ENCODE measurements at places on chromosomes 16 and 17.

GRCh38 chr17:41617698-41618097, 5.1 kb upstream of the KRT16 start:
- DNase-seq: no peak

DNA sequence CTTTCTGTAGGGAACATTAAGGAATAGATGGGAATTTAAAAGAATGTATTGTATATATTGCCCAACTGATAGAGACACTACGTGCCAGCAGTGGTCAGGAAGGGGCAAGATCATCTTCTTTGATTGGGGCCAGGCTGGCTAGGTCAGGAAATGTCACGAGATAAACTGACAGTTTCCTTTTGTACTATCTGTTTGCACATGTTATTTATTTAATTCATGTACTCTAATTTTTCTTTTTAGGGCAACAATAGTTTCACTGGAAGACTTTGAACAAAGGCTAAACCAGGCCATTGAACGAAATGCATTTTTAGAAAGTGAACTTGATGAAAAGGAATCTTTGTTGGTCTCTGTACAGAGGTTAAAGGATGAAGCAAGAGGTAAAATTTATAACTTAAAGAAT, 12.6 kb downstream of the NDEL1 start:
- no peak for DNase-seq

GRCh38 chr17:78738278-78738677, 43.8 kb downstream of the CYTH1 start:
- no peak for DNase-seq

DNA sequence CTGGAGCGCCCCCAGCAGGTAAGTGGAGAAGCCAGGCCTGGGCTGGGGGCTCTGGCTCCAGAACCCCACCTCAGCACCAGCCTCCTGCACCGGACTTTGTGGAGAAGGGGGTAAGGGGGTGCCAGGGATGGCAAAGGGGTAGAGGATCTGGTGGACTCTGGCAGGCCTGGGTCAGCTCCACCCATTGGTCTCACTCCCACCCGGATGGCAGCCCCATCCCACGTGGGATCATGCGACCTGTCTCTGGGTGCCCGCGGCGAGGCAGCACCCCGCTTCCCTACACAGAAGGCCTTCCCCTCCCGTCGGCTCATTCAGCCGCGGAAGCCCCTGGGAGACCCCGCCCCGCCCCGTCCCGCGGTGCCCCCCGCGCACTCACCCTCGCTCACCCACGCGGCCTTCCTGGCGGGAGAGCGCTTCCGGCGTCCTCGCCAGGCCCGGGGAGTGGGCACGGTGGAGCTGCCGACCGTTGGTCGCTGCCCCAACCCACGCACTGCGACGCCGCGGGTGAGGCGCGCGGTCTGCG, 498 bp upstream of the PLEKHG4 start:
- DNase-seq: peak; percentile 59

DNA sequence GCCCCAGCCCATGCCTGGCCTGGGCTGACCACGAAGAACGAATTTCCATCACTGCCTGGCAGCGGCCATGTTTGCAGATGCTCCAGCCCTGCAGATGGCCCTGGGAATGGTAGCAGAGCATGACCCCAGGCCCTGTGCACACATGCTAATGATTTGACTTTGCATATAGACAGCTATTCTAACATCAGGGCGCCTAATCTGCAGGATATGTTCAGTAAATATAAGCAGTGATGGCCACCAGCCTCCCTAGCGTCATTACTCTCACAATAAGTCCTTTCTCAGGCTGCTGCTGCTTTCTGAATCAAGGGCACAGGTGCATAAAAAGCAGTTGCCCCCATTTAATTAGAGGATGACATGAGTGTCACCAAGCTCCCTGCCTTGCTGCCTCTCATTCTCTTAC, 24.2 kb downstream of the DNAH9 start:
- no peak for DNase-seq

DNA sequence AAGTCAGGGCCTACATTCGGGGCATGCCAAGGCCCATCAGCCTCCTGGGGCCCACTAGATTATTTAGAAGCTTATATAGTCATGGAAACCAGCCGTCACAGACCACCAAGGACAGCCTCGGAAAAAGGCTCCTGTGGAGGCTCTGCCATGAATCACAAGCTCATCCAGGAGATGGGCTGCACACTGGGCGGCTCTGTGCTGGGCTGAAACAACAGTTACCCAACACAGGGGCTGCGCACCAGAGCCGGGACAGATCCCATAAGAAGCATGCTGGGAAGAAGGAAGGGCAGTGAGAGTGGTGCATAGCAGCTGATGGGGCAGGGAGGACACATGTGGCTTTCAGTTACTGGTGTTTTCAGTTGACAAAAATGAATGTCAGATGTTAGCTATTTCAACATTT, 67.7 kb upstream of the GSG1L start:
- no peak for DNase-seq

- DNase-seq: peak; percentile 36
Observed at GRCh38 chr17:74042744-74043486, 160.6 kb upstream of the RPL38 start.

- DNase-seq: no peak
Observed at GRCh38 chr17:45819632-45820031, 25.0 kb upstream of the SPPL2C start.

DNA sequence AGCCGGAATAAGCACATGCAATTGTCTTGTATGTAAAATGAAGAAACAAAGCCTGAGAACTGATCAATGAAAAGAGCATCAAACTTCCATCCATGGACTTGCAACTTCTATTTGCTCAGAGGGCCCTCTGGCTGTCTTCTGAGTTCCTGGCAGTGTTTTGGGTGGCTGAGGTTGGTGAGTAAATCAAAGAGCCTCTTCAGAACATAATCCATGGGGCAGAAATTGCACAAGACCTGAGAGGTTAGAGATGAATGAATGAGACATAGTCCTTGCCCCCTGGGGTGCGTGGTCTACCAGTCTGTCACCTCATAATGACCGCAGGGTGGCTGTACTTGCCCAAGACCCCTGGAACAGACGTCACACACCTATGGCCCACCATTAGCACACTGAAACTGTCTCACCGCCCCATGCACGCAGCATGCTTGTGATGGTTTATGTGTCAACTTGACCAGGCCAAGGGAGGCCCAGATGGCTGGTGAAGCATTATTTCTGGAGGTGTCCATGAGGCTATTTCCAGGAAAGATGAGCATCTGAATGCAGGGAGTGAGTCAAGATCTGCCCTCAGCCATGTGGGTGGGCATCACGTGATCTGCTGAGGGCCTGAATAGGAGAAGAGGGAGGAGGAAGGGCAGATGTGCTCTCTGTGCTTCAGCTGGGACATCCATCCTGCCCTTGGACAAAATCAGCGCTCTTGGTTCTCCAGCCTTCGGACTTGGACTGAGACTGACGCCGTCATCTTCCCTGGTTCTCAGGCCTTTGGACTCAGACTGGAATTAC, 8.3 kb downstream of the PIK3R6 start:
- no peak for DNase-seq

- no peak for DNase-seq
Observed at GRCh38 chr17:47099451-47099986, 89.6 kb downstream of the CDC27 start.

DNA sequence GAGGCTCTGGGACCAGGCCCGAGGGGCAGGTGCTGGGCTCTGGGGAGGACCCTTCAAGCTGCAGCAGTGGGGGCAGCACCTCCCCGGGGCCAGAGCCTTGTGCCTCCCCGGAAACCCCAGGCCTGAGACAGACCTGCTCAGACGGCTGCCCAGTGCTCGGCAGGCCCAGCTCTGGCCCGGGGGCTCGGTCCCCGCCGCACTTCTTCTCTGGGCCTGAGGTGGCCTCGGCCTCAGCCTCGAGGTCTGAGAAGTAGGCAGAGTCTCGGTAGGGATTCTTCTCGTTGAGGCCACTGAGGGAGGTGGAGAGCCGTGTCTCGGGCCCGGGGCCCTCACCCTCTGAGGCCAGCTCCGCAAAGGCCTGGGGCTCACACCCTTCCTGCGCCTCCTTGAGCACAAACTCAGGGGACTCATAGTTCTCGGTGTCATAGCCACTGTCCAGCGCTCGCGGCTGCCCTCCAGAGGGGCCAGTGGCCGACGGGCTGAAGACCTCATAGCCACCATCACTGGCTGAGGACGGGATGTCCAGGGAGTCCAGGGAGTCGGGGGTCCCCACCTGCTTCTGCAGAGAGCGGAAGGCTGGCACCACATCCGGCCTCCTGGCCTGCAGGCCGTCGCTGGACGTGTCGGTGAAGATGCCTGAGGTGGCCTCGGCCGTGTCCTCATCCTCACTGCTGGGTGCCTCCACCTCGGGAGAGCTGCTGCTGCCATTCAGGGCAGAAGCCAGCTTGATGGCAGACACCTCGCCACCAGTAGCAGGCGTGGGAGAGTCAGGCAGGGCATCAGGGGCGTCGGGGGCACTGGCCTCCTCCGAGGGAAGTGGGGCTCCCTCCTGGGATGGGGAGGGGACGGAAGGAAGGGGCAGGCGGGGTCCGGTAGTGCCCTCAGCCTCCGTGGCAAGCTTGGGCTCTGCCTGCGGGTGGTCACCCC, 44.3 kb upstream of the PVALEF start:
- DNase-seq: no peak

DNA sequence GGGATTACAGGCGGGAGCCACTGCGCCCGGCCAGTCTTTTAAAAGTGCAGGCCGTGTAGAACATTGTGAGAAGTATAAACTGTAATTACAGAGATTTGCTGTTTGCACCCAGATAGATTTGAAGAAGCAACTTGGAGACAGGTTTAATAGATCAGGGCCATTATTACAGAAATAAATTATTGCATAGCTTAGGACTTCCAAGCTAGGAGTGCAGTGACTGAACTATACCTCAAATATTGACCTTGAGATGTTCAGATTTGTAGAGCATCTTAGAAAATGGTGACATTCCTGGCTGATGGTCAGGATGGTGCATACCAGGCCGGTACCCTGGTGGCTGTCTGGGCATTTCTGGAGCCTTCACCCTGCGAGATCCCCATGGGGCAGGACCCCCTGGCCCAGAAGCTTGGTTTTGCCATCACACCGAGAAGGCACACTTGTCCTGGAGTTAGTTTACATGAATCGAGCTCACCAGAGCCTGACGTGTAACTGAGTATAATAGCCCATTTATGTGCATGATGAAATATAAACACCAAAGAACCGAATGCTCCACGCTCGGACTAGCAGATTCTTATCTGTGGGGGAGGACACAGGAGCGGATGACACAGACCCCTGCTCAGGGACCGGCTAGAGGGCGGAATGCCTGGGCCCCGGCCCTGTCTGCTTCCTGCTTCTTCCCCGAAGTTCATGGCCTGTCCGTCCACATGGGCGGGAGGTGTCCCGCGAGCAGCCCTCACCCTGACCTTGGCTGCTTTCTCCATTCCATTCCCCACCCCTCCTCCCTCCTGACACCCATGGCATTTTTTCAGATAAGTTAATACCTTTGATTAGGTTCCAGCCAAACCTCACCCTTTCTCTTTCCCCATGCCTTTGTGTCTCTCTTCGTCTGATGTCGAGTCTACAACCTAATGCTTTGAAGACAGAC, 32.1 kb downstream of the CCDC40 start:
- DNase-seq: no peak

- no peak for DNase-seq
Observed at GRCh38 chr17:17837966-17838962, 1.5 kb upstream of the SREBF1 start.

DNA sequence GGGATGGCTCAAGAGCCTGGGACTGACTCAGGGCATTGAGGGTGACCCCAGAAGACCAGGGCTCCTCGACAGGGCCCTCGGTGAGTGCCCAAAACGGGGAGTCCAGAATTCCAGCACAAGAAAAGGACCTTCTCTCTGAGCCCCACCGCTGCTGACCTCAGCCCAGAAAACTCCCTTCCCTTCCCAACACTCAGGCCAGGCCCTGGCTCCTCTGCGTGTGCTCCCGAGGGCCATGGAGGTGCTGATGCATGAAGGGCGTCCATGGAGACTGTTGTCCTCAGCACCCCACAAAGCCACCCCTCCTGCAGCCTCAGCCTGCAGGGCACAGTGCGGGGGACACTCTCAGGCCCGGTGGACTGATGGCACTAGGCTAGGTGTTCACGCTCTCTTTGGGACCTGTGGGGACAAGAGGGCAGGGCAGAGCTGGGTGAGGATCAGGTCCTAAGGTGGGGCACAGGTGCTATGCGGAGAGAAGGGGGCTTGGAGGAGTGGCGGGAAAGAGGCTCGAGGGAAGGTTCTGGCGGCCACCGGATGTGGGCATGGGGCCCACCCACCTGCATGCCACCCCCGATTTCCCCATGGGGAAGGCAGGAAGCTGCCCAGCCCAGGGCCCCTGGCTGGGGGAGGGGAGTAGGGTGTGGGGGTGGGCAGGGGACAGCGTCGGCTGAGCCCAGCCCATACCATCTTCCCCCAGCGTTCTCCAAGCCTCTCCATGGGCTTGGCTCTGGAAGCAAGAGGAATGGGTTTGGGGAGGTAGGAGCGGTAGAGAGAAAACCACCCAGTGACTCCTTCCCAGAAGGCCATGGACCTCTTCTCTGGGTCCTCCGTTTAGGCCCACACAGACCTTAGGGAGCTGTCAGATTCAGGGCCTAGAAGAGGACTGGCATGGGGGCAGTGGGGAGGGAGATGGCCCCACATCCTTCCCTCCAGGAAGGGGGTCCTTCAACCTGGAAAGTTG, 4.5 kb upstream of the TSPOAP1 start:
- DNase-seq: peak; percentile 52

DNA sequence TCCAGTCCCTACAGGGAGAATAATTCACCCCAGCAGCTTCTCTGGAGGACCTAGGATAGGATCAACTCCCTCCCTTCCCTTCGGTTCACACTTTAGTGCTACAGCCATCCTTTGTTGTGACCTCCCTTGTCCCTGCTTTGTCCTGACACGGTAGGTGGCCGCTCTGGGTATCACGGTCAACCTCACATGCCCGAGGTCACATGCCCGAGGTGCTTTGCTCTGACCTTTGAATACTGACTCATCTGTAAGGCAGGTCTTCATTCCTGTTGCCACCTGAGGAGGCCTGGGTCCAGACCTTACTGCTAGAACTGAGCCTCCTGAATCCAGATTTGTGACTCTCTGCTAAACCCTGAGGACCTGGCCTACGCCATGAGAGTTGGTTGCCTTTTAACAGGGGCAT, 19.7 kb downstream of the ALKBH5 start:
- DNase-seq: no peak

GRCh38 chr17:61583242-61583641, 7.8 kb downstream of the NACA2 start:
- no peak for DNase-seq

- DNase-seq: no peak
Observed at GRCh38 chr16:28052274-28053128, 11.0 kb downstream of the GSG1L start.

- DNase-seq: no peak
Observed at GRCh38 chr17:48002266-48002915, 31.5 kb downstream of the CDK5RAP3 start.

DNA sequence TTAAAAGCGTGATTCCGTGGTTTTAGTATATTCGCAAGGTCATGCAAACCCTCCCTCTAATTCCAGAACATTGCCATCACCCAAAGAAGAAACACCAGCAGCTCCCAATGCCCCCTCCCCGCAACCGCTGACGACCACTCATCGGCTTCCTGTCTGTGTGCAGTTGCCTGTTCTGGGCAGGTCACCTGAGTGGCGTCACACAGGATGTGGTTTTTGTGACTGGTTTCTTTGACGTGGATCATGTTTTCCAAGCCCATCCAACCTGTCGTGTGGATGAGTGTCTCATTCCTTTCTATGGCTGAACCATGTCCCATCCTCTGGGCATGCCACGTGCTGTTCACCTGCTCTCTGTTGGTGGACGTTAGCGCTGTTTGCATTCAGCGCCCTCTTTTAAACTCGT, 8.2 kb upstream of the ATP2C2 start:
- no peak for DNase-seq

- peak; percentile 68 for DNase-seq
Observed at GRCh38 chr17:58005728-58006559, 1.1 kb downstream of the SRSF1 start.

- DNase-seq: no peak
Observed at GRCh38 chr17:50817838-50818237, 17.5 kb upstream of the WFIKKN2 start.

- no peak for DNase-seq
Observed at GRCh38 chr17:17739388-17740066, 58.3 kb downstream of the RAI1 start.
